Osteoblast (primary cell): ENCODE measurements at places on chromosomes 7 and 10.

- peak; percentile 59 for DNase-seq
These were observed 52.8 kb upstream of the ANAPC16 start for GRCh38 chr10:72162978-72163377.

- no peak for DNase-seq
These were observed 57.0 kb downstream of the CC2D2B start for GRCh38 chr10:95964756-95965155.

- no peak for DNase-seq
These were observed 120.9 kb downstream of the SLC16A9 start for GRCh38 chr10:59588791-59589190.

DNA sequence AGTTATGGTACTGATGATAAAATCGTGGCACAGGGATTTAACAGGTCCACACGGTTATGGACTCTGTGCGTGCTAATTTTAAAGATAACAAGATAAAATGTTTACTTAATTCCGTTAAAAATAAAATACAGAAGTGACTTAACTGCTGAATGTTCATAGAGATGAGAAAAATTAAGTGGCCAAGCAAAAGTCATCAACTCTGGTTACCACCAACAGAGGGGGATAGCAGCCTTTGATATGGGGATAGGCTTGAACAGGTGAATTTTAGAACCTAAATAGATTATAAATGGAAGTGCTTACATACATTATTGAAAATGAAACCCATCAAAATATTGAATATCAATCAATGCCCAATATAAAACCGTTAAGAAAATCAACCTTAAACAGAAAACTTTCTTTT, 245.0 kb downstream of the WDR37 start:
- no peak for DNase-seq

- no peak for DNase-seq
These were observed 69.8 kb downstream of the GLI3 start for GRCh38 chr7:42167206-42167605.

GRCh38 chr7:73833251-73833919, 2.6 kb downstream of the CLDN4 start:
- DNase-seq, result peak; percentile 81

DNA sequence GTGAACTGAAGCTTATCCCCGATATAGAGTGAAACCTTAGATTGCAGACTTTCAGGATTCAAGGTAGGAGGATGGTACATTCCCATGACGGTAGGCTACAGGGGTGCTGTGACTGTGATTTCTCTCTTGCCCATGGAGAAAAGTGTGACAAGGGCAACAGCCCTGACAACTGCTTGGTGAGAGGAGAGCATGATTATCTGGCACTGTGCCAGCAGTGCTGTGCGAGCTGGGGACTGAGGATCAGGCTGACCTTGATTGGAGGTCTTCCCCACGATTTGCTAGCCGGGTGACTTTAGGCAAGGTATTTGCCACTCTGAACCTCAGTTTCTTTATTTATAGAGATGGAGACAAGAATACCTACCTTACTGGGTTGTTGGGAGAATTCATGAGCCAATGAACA, 229.5 kb downstream of the PTEN start:
- no peak for DNase-seq

- no peak for DNase-seq
These were observed 41.1 kb upstream of the NUPR2 start for GRCh38 chr7:56157238-56157790.

- peak; percentile 37 for DNase-seq
These were observed 95.2 kb downstream of the PLCE1 start for GRCh38 chr10:94088926-94089381.

DNA sequence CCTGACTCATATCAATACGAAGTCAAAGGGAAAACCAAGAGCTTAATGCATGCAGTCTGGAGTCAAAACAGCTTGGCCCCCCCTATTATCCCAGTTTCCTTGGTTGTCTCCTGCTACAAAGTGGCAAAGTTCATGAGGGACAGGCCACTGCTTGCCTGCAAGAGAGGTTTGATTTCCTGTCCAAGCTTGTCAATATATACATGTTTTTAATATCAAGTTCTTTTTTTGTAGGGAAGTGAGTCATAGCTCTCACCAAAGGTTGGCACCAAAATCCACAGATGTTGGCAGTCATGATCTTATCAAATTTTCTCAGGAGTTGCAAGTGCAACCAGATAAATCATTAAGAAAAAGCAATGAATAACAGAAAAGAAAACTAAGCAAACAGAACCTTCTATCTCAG, 176.8 kb downstream of the COBL start:
- DNase-seq, result no peak

DNA sequence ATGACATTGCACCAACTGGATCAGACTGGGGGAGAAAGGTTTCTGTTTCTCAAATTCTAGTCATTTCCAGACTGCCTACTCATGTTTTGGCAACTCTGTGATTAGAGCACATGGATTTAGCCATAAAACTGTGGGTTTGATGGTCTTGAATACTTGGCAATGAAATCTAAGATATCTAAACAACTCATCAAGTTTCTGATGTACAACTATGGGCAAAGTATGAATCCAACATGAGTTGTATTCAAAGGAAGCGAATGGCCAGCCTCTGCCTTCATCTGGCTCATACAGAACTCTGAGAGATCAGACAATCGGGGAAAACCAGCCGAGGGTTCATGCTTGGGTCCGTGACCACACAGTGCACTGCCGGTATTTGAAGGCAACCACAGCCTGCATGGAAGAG, 144.3 kb downstream of the ADAM12 start:
- peak; percentile 96 for DNase-seq

DNA sequence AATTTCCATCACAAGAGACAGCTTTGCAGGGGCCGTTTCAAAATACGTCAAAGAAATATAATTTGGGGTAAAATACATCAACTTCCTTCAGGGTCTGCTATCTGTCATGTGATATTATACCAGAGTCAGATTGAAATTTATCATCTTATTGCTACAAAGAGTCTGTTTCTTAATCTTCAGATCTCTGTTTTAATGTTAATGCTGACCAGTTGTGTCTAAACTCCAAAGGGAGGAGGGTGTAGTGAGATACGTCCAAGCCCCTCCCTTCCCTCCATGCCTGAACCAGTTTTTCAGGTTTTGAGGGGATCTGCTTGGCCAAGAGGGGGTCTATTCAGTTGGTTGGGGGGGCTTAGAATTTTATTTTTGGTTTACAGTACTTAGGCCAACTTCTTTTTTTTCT, 891.6 kb downstream of the GRM8 start:
- no peak for DNase-seq

- no peak for DNase-seq
These were observed 178.1 kb upstream of the GALNT17 start for GRCh38 chr7:70953796-70954195.

GRCh38 chr7:131164025-131164925, 163.4 kb upstream of the MKLN1 start:
- peak; percentile 80 for DNase-seq

DNA sequence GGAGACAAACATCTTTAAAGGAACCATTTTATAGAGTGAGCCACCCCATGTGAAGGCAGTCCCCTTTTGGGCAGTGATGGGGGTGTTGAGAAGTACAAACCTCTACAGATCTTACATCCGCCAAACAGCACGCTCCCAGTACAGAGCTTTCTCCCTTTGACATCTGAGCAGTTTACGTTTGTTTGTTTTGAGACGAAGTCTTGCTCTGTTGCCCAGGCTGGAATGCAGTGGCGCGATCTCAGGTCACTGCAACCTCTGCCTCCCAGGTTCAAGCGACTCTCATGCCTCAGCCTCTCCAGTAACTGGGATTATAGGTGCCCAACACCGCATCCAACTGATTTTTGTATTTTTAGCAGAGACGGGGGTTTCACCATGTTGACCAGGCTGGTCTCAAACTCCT, 128.9 kb downstream of the CCDC3 start:
- DNase-seq, result no peak

DNA sequence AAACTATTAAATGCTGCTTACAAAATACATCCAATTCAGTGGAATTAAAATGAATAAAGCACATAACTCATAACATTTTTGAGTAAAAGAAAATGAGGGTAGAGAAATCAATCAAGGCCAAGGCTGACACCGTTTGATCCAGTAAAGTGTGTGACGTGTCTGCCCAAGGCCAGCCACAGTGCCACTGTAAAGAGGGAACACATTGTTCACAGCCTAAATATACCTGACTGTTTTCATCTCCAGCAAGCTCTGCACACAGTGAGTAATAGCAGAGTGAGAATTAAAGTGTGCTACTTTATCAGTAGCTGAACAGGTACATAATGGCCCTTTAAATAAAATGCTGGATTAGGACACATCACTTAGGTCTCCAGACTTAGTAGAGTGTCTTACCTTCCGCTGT, 130.8 kb upstream of the DPP6 start:
- DNase-seq, result no peak

- DNase-seq, result no peak
These were observed 21.3 kb downstream of the MKX start for GRCh38 chr10:27724287-27724686.

DNA sequence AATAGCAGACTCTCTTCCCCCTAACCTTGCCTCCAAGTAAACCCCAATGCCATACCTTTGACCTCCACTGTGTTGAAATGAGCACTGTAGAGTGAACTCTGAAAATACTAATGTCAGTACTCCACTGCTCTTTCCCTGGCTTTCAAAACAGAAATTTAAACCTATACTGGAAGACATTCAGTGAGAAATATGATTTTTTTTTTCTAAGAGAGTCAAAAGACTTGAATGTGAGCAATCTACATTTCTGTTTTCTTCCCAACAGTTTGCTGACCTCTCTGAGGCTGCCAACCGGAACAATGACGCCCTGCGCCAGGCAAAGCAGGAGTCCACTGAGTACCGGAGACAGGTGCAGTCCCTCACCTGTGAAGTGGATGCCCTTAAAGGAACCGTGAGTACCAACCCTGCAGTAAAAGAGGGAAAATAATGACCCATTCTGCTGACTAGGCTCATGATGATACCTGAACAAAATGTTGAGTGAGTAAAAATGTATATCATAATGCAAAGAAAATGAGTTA, 6.4 kb downstream of the VIM start:
- no peak for DNase-seq

DNA sequence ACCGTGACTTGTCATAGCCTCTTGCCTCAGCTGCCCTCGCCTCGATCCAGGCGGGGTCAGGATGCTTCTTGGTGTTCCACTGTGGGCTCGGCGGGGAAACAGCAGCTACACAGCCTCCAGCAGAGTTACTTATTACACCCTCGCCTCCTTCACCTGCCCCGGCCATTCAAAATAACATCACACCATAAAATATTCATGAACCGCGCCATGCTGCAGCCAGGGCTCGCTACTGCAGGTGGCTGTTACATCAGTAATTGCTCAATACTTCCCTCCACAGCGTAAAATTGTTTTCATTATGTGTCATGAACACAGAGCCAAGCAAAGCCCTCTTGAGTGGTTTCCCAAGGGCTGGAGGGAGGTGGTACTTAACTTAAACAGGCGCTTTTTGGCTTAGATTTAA, 241.5 kb upstream of the SP8 start:
- no peak for DNase-seq

DNA sequence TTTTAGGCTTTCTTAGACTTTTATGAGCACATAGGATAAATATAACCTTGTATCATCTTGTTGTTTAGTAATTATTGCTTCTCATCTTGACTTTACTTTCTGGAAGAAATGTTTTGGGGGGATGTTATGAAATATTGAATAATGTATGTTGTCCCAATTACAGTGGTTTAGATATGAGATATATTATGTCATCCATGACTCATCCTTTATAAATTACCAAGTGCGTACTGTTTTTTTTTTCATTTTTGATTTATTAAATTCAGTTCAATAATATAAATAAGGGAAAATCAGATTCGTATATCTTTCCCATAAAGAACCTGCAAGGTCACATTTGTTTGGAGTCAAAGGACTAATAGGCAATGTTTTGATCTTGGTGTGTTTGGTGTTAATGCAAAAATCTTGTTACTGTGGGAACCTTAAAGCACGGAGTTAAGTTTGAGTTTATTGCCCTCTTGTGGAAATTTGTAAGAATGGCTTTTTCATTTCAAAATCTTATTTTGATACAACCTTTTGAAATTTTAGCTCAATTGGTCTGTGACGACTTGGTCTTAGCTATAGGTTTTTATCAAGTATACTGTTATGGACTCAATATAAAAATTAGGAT, 108.6 kb downstream of the SRI start:
- DNase-seq, result peak; percentile 61

GRCh38 chr7:24337180-24337579, 53.2 kb downstream of the NPY start:
- DNase-seq, result no peak

DNA sequence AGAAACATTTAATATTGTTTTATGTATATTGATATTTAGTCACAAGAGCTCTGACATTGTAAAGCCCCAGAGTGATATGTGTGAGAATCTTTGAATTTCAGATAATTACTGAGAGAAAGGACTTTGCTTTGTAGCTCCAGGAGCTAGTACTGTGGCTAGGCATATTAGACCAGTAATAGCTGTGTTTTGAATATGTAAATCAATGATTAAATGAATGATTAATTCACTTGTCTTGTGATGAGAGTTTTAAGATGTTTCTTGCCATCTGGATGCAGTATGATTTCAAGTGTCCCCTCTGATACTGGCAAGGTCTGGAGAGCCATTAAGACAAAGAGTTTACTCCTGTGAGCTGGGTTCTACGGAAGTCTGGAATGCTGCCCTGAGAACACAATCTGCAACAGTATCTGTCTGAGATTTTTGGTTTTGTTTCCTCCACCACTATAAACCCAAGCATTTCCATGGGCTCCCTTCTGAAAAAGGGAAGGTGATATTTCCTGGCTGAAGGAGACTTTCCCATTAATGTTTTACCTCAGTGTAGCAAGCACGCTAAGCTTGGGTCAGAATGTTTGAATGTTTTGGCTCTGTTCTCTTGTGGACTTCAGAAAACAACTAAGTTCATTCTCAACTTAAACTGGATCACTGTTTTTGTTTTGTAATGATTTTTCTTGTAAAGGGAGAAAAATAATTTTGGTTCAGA, 61.3 kb upstream of the BICC1 start:
- DNase-seq, result no peak

DNA sequence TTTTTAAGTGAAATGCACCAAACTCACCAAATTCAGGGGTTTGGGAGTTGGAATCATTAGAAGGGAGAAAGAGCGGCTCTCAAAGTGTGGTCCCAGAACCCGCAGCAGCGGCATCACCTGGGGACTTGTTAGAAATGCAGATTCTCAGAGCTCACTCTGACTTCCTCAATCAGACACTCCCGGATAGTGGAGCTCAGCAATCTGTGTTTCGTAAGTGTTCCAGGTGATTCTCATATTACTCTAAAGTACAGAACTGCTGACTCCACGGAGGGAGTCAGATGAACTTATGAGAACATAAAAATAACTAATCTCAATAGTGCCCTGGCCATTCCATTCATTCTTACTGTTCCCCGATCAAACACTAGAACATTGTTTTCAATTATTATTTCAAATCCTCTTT, 358.7 kb upstream of the MYO3A start:
- DNase-seq, result no peak

DNA sequence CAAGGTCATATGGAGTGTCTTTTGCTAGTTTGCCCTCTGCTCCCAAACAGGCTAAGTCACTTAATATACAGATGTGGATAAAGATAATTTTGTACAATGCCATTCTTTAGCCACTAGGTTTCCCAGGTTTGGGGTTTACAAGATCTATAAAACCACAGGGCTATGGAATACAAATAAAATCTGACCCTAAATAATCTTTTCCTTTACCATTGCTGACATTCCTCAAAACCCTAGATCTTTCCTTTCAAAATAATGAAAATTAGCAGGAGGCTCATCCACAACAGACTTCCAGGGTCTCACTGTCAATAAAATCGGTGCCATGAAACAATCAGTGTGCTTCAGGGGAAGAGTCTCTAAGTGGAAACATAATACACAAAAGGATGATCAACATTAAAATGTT, 148.4 kb downstream of the CPEB3 start:
- no peak for DNase-seq
